ENCODE measurements at places on chromosomes 7 and 10. TPM values are rescaled to one million over a fixed set of nuclear protein-coding genes. Genes with fewer than 3 reads are reported as not detected.

Gene GSTO2
- polyA plus RNA-seq: 25.9 TPM

Gene HHEX
- polyA plus RNA-seq: 18.6 TPM

Gene PTPN20
- polyA plus RNA-seq: 0.57 TPM

Gene AGBL3
- polyA plus RNA-seq: 1.3 TPM

Gene SPDYE9
- not detected for polyA plus RNA-seq

Gene RELN
- polyA plus RNA-seq: 0.64 TPM

Gene ATOH7
- 0.08 TPM for polyA plus RNA-seq

Gene AGR3
- polyA plus RNA-seq: 182 TPM

Gene CACNB2
- 2.2 TPM for polyA plus RNA-seq

Gene JCAD
- 12.2 TPM for polyA plus RNA-seq

Gene TIMM23
- polyA plus RNA-seq: 51.5 TPM

Gene LRRC17
- polyA plus RNA-seq: 0.63 TPM

Gene TM9SF3
- polyA plus RNA-seq: 24.4 TPM

Gene ZNF804B
- not detected for polyA plus RNA-seq

Gene CALN1
- polyA plus RNA-seq: 0.02 TPM

Gene NEUROD6
- polyA plus RNA-seq: not detected

Gene NAT16
- polyA plus RNA-seq: 0.01 TPM

Gene UPK3B
- polyA plus RNA-seq: 4.7 TPM

Gene SVOPL
- 0.39 TPM for polyA plus RNA-seq

Gene ZNF680
- polyA plus RNA-seq: 3.2 TPM

Gene MKX
- 0.50 TPM for polyA plus RNA-seq

Gene SH2D4B
- 0.20 TPM for polyA plus RNA-seq

Gene TSPAN12
- polyA plus RNA-seq: 24.6 TPM

Gene ZNF316
- polyA plus RNA-seq: 23.3 TPM

Gene FAM20C
- 68.0 TPM for polyA plus RNA-seq

Gene HGF
- 3.1 TPM for polyA plus RNA-seq

Gene ANKRD2
- polyA plus RNA-seq: 3.0 TPM

Gene MBL2
- polyA plus RNA-seq: not detected

Gene ADARB2
- polyA plus RNA-seq: 0.22 TPM

Gene IL15RA
- polyA plus RNA-seq: 67.7 TPM

Gene MUC3A
- 0.53 TPM for polyA plus RNA-seq

Gene CAMK2B
- 0.25 TPM for polyA plus RNA-seq

Gene FLNC
- polyA plus RNA-seq: 2.0 TPM

Gene PTN
- polyA plus RNA-seq: 1.0 TPM

Gene CCL24
- polyA plus RNA-seq: 1.1 TPM

Gene TRIM74
- 0.53 TPM for polyA plus RNA-seq

Gene TRIM4
- 14.0 TPM for polyA plus RNA-seq

Gene WDR86
- polyA plus RNA-seq: 1.9 TPM

Gene NUDT5
- polyA plus RNA-seq: 51.5 TPM

Gene AKR1C8
- 0.03 TPM for polyA plus RNA-seq

Gene OR2A42
- 0.02 TPM for polyA plus RNA-seq

Gene TMEM184A
- polyA plus RNA-seq: 6.8 TPM

Gene MYH16
- polyA plus RNA-seq: 0.04 TPM

Gene STAG3
- polyA plus RNA-seq: 2.0 TPM

Gene LRMDA
- 12.1 TPM for polyA plus RNA-seq

Gene NANOS1
- polyA plus RNA-seq: 1.4 TPM

Gene KDM7A
- 3.1 TPM for polyA plus RNA-seq

Gene PPP2R2D
- 22.0 TPM for polyA plus RNA-seq

Gene VPS37D
- polyA plus RNA-seq: 1.3 TPM

Gene TEX36
- polyA plus RNA-seq: not detected

Gene PLA2G12B
- polyA plus RNA-seq: 2.3 TPM

Gene FBXL13
- polyA plus RNA-seq: 1.4 TPM

Gene IQUB
- 1.2 TPM for polyA plus RNA-seq

Gene LRRC18
- 2.4 TPM for polyA plus RNA-seq

Gene WDFY4
- polyA plus RNA-seq: 4.6 TPM

Gene CYP3A4
- not detected for polyA plus RNA-seq

Gene CABCOCO1
- 11.5 TPM for polyA plus RNA-seq
